Hepatocyte (in vitro differentiated cells): ENCODE measurements at places on chromosomes 11 and 22.

- no peak for DNase-seq
Measured at GRCh38 chr11:698493-699115, 3.0 kb downstream of the TMEM80 start.

GRCh38 chr11:124483422-124483821 lies 37.9 kb upstream of the OR8B8 start:
- no peak for DNase-seq

DNA sequence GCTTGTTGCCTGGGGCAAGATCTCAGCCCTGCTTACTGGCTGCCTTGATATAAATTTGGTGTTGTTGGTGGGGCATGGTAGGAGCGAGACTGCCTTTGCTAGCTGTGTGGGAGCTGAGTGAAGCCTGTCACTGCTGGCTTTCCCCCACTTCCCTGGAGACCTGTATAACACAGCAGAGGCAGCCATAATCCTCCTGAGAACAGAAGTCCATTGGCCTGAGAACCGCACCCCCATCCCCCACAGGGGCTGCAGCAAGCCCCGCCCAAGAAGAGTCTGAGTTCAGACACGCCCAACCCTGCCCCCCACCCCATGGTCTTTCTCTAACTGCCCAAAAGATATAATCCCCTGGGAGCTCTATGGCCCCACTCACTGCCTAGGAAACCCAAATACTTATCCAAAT lies 39.2 kb upstream of the ARHGAP42 start:
- no peak for DNase-seq

DNA sequence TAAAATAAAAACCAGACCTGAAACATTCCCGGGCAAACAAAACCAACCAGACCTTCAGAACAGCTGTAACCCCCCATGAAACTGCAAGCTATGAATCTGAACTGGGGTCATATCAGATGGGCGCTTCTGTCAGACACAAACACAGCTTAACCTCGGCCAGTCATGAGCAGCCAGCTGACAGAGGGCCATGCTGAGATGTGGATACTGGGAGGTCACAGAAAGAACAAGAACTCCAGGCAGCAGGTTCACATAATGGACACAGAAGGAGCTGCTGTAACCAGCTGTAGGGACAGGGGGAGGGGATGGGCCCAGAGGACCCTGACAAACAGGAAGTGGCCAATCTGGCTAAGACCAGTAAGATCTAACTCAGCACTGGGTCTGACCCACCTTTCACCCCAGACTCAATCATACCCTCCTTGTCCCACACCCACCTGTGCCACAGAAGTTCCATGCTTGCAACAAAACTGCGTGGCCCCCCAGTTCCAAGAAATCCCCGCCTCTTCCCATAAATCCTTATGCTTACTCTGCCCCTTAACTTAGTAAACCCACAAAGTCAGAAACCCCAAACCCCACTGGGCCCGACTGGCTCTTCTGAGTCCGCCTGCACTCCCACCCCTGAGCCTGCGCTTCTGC lies 4.0 kb downstream of the APOL4 start:
- peak; percentile 36 for DNase-seq

DNA sequence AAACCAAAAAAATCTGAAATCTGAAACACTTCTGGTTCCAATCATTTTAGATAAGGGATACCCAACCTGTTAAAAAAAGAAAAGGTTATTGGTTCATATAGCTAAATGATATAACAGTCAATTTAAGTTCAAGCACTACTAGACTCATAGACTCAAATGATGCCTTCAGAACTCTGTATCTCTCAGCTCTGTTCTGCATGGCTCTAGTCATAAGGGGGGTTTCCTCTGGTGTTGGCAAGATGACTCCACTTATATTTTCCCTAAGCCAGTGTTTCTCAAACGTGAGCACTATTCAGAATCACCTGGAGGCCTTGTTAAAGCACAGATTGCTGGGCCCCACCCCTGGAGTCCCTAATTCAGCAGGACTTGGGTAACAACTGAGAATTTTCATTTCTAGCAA lies 11.5 kb upstream of the RRAS2 start:
- no peak for DNase-seq

DNA sequence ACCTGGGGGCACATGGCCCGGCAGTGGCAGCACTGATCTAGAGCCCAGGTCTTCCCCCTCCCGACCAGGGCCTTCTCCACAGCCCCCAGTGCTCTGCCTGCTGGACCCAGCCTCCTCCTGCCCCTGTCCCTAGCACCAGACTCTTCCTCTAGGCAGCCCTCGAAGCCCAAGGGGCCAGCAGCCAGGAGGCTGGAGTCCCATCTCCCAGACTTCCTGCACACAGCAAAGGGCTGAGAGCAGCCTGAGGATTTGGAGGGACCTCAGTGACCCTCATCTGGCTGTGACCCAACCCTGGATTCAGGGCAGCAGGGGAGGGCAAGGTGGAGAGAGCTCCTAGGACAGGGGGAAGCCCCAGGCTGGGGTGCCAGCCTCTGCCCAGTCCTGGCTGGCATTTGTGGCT lies 3.0 kb downstream of the RHOD start:
- DNase-seq = no peak

- DNase-seq = no peak
Measured at GRCh38 chr22:18970948-18971315, 34.8 kb upstream of the PRODH start.

GRCh38 chr22:37324340-37325038 lies 42.2 kb downstream of the CYTH4 start:
- DNase-seq = no peak

- DNase-seq = no peak
Measured at GRCh38 chr11:62603776-62604299, 2.2 kb upstream of the MTA2 start.

- no peak for DNase-seq
Measured at GRCh38 chr11:79794484-79795393, 353.9 kb upstream of the TENM4 start.

DNA sequence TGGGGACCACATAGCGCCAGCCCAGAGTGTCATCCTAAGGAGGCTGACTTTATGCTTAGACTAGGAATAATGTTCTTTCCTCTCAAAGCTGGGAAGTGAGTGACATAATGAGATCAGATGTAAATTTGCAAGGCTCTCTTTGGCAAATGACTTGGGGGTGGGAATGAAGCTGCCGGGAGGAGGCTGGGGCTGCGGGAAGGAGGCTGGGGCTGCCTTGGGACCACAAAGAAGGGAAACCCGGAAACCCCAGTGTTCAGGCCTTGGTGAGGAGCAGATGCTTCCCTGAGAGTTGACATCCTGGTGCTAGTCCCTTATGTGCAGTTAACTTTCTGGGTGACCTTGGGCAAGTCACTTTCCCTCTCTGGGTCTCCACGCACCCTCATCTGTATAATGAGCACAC lies 182.0 kb downstream of the CHST1 start:
- no peak for DNase-seq

GRCh38 chr11:118219732-118220131 lies 5.1 kb downstream of the JAML start:
- DNase-seq = no peak

- DNase-seq = no peak
Measured at GRCh38 chr11:132032555-132032954, 662.1 kb downstream of the NTM start.

DNA sequence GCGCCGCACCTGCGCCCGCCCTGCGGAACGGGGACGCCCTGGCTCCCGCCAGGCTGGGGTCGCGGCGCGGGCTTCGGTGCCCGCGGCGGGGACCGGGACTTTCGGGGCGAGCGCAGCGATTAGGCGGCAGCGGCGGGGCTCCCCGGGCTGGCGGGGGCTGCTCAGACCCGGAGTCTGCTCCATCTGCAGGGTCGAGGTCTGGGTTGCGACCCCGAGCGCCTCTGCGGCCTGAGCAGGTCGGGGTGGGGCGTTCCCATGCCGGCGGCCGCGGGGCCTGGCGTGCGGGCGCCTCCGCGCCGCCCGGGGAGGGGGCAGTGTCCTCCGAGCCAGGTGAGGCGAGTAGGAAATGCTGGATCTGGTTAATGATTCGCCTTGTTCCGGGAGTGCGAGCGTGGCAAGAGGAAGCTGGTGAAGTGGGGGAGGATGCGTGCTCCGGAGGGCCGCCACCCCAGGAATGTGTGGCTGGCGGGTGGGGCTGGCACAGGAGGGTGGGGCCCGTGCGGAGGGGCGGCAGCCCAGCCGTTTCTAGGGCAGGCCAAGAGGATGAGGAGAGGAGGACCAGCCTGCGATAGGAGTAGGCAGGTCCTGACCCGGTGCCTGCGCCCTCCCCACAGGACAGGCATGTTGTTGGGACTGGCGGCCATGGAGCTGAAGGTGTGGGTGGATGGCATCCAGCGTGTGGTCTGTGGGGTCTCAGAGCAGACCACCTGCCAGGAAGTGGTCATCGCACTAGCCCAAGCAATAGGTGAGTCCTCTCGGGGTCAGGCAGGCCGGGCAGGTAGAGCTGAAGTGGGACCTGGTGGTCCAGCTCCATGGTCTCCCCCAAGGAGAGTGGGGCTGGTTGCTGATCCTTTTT lies 606 bp downstream of the RASSF7 start:
- DNase-seq = peak; percentile 90

DNA sequence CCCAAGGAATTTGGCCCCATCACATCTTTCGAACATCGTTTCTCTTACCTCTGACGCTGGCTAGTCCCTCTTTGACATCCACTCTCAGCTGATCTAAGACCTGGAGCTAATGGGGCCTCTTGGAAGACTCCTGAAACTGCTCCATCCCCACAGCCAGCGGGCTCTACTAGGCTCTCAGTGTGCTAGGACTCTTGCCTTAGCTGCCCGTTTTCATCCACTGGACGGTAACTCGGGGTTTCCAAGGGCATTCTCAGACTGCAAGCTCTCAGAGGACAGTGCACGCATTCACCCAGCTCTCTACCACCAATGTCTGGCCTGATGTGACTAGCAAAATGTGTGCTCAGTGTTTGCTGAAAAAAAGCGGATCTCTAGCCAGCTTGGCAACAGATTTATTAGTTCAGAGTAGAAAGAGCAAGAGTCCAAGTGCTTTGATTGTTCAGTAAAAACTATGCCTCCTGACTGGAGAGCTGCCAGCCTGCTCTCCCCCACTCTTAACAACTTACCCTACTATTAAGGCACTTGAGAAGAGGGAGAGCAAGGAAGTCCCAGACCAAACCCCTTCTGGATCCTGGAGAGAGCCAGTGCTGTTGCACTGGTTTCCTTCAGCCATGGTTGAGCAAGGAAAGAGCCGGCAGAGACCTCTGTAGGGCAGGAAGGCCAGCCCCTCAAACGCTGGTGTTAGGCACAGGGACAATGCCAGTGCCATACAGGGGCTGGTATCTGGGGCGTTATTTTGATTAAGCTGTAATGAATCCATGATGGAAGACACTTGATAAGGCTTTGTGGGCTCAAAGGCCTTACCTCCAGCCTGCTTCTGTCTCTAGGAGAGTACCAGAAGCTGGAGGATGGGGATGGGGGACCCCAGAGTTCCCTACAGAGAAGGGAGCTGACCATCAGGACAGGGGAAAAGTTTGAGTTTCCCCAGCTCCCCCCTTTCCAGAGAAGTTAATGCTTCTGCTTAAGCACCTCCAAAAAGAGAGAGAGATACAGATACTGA lies 9.2 kb downstream of the RELA start:
- DNase-seq = peak; percentile 34

DNA sequence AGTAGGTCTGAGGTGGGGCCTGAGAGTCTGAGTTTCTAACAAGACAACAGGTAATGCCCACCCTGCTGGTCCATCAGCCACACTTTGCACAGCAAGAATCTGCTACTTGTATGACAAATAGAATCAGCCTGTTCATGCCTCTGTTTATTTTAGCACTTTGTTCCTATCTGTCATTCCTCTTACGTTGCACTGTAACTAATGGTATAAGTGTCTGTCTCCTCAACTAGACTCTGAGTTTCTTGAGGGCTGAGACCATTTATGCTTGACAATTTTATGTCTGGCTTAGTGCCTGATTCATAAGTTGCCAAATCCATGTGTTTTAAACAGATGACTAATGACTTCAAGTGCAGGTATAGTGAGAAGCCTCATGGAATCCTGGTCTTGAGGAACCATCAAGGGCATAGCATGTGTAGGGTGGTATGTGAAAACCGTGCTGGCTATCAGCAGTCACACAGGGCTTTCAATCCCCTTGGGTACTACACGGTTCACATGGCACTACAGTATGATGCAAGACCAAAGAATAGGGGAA lies 209.7 kb downstream of the C11orf91 start:
- no peak for DNase-seq

DNA sequence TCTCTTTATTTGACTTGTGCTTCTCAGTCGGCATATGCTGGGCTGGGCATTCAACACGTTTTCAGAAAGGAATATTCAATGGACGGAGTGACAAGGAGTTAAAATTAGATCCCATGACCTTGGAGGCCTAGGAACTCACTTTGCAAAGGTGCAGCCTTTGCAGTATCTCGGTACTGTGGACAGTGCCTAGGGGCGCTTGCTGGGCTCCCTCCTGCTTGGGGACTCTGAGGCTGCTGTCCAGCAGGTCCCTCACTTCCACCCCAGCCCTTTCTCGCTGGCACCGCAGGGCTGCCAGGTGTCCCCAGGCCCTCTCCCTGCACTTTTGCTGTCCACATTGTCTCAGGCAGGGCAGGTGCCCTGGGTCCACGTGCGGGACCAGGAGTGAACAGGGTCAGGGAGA lies 255.5 kb upstream of the B3GAT1 start:
- no peak for DNase-seq

GRCh38 chr22:27903805-27904473 lies 15.1 kb downstream of the PITPNB start:
- DNase-seq = no peak
